ENCODE measurements at places on chromosomes 5 and 9. TPM values are rescaled to one million over a fixed set of nuclear protein-coding genes. Genes with fewer than 3 reads are reported as not detected.

- DNase-seq, result no peak
Observed at GRCh38 chr5:164980480-164980879, 1475.1 kb downstream of the MAT2B start.

- no peak for DNase-seq
Observed at GRCh38 chr9:92740446-92740961, 24.1 kb downstream of the BICD2 start.

DNA sequence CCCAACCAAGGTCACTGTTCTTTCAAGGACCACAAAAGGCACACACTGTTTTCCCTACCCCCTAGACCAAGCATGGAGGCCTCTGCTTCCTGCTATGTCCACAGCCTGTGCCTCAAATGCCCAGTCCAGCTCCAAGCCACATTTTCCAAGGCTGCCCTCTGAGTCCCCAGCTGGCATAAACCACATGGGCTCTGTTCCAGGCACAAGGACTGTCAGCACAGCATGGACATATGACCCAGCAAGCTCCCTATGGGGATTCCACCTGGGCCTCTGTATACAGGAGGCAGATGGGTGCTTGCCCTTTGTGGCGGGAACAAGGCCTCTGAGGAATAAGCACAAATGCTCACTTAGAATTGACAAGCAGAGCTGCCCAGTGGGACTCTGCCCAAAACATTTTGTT is 115.2 kb downstream of the SPOCK1 start:
- DNase-seq, result no peak

GRCh38 chr5:98570661-98571191 is 202.7 kb upstream of the RGMB start:
- no peak for DNase-seq

DNA sequence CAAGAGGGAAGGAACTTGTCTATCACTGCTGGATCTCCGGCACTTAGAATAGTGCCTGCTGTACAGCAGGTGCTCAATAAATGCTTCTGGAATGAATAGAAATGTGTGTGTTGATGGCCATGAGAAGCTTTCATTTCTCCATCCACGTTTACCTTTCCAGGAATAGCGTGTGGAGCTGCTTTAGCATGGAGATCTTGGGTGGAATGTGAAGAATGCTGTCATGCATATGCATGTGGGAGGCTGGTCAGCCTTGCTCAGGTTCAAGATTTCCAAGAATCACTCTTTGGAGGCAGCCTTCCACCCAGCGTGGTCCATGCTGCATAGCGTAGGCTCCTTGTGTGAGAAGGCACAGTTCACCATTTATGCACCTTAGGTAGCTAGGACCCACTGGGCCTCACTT is 19.2 kb downstream of the COL15A1 start:
- DNase-seq, result no peak

DNA sequence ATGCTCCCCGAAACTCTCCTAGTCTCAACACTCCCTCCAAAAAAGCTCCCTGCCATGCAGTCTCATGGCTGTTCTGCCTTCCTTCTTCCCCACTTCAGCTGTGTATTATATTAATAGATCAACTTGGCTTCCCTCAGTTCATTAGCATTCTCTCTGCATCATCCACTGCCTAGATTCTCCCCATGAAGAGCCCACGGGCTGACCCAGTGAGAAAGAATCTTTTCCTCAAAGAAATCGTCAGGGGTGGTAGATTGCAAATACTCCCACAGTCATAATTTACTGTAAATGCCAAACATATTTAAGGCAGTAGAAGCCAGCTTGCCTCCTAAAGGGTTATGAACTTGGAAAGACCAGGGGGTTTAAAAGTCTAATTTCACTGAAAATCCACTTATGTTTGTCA is 33.5 kb downstream of the GNA14 start:
- DNase-seq, result no peak

- no peak for DNase-seq
Observed at GRCh38 chr5:146188358-146188757, 5.9 kb upstream of the LARS1 start.

The SHC3 gene
- total RNA-seq, result 3.1 TPM

DNA sequence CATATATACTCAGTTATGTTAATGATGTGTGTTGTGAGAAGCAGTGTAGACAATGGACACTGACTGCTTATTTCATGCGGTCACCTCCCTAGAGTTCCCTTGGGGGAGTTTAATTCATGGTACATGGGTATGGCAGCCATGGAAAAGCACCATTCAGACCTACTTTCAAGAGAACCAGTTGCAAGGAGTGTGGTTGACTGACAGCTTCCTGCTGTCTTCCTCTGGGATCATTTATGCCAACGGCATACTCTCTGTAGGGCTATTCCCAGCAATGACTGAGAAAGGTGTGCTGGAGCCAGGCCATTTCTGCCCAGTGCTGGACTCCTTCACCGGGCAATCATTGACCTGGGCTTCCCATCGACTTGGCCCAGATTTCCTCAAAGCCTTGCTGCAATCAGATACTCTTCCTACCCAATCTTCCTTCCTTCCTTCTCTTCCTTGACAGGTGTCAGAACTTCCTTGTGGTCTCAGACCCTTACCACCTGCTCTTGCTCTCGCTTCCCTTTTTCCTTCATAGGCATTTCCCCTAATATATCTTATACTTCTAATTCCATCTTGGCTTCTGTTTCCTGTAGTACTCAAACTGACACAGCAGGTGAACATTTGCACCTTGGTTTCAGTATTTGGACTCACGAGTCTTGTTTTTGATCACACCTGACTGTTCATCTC is 3.4 kb upstream of the CLINT1 start:
- no peak for DNase-seq

GRCh38 chr9:110143950-110144545 is 63.9 kb downstream of the C9orf152 start:
- no peak for DNase-seq

DNA sequence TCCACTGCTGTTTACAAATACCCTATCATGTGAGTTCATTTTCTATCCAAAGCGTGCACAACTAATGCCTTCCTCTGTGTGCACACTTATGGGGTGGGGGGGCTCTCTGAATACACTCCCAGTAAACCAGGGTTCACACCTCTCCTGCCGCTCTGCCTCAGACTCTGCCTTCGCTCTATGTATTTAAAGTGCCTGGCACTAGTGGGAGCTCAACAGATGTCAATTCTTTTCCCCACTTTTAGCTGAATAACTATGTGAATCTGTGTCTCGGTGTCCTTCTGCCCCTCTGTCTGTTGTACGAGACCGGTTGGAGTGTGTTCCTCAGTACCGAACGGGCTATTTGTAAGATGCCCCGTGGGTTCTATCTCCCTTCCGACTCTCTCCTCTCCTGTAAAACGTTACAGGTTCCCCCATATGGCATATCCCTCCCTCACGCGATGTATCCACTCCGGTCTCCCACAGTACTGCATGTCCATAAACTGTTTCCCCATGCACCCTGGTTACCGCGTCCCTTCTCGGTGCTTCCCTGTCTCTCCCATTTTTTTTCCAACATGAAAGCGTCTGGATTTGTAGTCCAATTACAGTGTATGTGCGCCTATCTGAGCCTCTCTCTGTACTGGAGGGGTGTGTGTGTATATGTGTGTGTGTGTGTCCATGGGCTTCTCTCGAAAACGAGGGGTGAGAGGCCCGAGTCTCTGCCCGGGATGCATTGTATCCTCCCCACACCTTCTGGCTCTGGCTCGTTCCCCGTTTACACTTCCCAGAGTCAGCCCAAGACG is 1.6 kb downstream of the ELL2 start:
- DNase-seq, result no peak

DNA sequence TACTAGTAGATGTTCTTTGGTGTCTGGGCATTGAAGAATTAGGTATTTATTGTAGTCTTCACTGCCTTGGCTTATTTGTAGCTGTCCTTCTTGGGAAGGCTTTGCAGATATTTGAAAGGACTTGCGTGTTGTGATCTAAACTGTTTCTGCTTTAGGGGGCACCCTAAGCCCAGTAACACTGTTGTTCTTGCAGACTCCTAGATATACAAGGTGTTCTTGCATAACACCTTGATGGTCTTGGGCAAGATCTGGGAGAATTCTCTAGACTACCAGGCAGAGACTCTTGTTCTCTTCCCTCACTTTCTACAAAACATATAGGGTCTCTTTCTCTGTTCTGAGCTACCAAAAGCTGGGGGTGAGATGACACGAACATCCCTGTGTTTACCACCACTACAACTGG is 179.1 kb downstream of the FAM170A start:
- no peak for DNase-seq

GRCh38 chr9:27108981-27109541 is at the start of gene TEK:
TSS of gene TEK (plus strand) at chr9:27109225. CDS start at chr9:27109591, 366 bp downstream.
- no peak for DNase-seq

The BTNL3 gene
- not detected for total RNA-seq

GRCh38 chr9:127007638-127008037 is 93.1 kb downstream of the RALGPS1 start:
- no peak for DNase-seq

GRCh38 chr9:81344366-81344765 is 345.0 kb downstream of the TLE1 start:
- DNase-seq, result no peak

The SLC46A2 gene
- total RNA-seq, result not detected

- no peak for DNase-seq
Observed at GRCh38 chr5:171953860-171954701, 52.4 kb downstream of the FBXW11 start.

- no peak for DNase-seq
Observed at GRCh38 chr5:175682664-175683063, 24.8 kb downstream of the HRH2 start.

DNA sequence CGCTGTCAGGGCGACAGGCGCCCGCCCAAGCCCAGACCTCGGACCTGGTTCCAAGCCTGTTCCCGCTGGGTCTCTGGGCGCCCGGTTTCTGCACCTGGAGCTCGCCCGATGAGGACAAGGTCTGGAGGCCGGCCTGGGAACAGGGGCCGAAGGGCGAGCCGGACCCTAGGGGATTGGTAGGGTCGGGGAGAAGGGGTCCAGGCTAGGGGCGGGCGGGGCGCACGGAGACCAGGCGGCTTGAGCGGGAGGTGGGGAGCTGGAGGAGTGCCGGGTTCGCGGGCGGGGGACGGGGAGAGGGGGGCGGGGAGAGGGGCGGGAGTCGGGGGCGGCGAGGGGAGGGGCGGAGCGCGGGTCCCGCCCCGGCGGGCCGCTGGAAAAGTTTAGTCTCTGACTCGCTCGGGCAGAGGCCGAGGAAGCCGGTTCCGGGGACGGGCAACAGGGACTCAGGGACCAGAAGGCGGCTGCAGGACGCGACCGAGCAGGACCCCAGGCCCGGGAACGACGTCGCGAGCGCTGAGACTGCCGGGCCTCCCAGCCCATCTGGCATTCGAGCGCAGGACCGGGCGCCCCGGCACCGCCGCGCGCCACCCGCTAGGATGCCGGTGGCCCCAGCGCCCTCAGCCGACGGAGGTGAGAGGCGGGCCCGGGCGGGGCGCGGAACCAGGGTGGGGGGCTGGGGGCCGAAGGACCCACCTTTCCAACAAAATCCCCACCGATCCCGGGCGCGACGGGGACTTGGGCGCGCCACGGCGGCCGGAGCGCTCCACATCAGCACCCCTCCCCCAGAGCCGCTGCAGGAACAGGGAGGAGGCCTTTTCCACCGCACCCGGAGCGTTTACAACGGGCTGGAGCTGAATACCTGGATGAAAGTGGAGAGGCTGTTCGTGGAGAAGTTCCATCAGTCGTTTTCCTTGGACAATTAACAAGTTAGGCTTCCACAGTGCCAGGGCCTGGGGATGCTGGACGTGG is at the start of gene S1PR3:
S1PR3 (plus strand) TSS at position 403 of the 969 bp plus-strand sequence. CDS start 9,733 bp downstream, outside the sequence.
- peak; percentile 78 for DNase-seq

The DDX46 gene
- 27.5 TPM for total RNA-seq

DNA sequence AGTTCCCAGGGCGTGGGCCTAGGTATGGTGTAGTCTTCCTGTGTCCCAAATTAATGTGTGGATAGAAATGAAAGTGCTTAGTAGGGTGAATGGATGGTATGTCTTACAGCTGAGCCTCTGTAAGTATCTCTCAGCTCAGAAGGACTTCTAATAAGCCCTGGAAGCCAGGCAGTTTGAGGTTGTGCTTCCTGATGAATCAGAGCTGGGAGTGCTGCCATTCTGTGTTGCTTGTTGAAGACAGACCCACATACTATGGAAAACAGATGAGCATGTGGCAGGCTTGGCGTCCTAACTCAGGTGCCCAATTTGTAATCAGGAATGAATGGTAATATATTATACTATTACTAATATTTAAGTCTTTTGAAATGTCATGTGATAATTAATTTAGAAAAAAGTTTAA is 69.8 kb downstream of the CMYA5 start:
- no peak for DNase-seq

DNA sequence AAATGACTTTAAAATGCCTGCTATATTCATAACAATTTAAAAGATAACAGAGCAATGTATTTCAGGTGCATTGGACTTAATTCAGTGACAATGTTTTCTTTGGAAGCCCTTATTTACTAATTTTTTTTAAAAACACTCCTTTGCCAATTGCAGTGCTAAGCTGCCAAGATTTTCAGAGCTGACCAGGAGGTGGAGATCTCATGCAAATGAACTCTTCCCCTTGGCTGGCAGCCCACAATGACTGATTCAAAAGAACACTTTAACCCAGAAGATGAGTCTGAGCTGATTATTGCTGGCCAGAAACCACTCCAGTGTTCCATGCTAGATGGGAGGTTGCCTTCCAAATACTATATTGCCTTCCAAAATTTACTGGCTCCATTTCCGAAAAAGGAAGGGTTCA is 128.3 kb upstream of the CCNH start:
- peak; percentile 62 for DNase-seq

GRCh38 chr5:64792469-64792868 is 23.7 kb downstream of the CWC27 start:
- DNase-seq, result no peak

DNA sequence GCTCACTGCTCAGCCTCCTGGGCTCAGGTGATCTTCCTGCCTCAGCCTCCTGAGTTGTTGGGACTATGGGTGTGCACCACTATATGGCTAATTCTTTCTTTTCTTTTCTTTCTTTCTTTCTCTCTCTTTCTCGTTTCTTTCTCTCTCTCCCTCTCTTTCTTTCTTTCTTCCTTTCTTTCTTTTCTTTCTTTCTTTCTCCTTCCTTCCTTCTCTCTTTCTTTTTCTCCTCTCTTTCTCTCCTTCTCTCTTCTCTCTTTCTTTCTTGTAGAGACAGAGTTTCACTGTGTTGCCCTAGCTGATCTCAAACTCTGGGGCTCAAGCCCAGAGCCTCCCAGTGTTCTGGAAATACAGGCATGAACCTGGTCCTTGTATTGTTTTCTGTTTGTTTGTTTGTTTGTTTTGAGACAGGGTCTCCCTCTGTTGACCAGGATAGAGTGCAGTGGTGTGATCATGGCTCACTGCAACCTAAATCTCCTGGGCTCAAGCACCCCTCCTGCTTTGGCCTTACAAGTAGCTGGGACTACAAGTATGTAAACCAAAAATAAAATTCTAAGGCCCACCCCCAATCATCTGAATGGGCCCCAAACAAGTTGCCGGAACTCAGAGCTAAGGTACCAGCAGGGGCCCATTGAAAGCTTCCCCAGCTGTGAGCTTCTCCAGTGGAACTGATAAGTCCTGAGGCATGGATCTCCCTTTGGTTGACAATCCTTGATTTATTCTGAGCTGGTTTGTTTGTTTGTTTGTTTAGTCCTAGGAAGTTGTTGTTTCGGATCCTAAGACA is 11.9 kb upstream of the BTF3 start:
- DNase-seq, result no peak

The EIF4EBP3 gene
- 24.0 TPM for total RNA-seq

DNA sequence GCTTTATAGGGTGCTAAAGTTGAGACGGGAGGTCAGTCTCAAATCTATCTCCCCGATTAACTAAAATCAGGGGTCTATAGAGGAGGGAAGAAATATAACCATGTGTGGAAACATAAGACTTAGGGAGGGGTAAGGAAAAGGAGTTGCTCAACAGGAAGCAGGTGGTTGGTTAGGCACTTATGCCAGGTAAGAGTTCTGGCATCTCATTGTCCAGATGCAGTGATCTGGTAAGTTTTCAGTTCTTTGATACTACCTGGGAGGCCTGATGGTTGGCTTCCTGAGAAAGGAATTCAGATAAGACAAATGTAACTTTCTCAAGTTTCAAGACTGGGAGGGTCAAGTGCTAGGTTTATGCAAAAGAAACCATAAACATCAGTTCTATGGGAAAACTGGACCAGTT is 47.7 kb downstream of the CERT1 start:
- DNase-seq, result no peak
